ENCODE measurements at places on chromosomes 6 and 20. TPM values are rescaled to one million over a fixed set of nuclear protein-coding genes. Genes with fewer than 3 reads are reported as not detected.

Gene MCHR2
- not detected for total RNA-seq

Gene SUMO4
- 10.1 TPM for total RNA-seq

Gene FOXA2
- total RNA-seq = not detected

Gene ANKRD66
- total RNA-seq = not detected

Gene SLC35D3
- not detected for total RNA-seq

Gene TXLNB
- 0.09 TPM for total RNA-seq

Gene RIN2
- not detected for total RNA-seq

Gene SLC17A1
- 0.28 TPM for total RNA-seq

Gene RNF8
- 32.0 TPM for total RNA-seq

Gene HLA-G
- total RNA-seq = 1.2 TPM

Gene ZSCAN23
- 1.2 TPM for total RNA-seq

Gene KIFC1
- 64.9 TPM for total RNA-seq

Gene CFAP206
- not detected for total RNA-seq

Gene SYCP2
- 5.3 TPM for total RNA-seq

Gene EFHC1
- 1.7 TPM for total RNA-seq

Gene TMX4
- total RNA-seq = 32.5 TPM

Gene SIRPA
- not detected for total RNA-seq

Gene CCR6
- not detected for total RNA-seq

Measured in activated CD4-positive, alpha-beta T cell treated with anti-CD3 and anti-CD28 coated beads, Interleukin-2, amount 10 ng/mL, durations not matched to agents 24 days and 14 days (primary cell).